Left kidney (tissue), 8 donors: ENCODE measurements at places on chromosomes 6 and 20. TPM values are rescaled to one million over a fixed set of nuclear protein-coding genes. Genes with fewer than 3 reads are reported as not detected.

DNA sequence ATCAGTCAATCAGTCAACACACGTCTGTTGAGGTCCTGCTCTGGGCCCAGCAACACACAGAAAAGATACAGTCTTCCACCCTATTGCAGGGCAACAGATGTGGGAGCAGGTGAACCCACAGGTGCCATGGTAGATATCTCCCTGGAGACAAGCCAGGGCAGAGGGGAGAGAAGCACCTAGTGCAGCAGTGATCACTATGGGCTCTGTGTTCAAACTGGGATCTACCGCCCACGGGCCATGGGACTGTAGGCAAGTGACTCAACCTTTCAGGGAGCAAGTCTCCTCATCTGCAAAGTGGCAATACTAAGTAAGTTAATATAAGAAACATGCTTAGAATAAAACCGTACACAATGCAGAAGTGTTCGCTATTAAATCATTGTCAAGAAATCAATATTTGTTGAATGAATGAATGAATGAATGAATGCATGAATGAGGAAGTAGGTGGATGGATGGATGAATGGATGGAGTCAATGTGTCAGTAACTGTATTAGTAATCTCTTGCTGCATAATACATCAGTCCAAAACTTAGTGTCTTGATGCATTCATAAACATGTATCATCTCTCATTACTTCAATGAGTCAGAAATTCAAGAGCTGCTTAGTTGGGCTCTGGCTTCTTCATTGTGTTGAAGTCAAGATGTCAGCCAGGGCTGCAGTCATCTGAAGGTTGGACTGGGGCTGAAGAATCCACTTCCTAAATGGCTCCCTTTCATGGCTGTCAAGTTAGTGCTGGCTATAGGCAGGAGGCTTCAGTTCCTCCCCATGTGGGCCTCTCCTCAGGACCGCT, 31.9 kb upstream of the NFATC2 start:
- DNase-seq = no peak

DNA sequence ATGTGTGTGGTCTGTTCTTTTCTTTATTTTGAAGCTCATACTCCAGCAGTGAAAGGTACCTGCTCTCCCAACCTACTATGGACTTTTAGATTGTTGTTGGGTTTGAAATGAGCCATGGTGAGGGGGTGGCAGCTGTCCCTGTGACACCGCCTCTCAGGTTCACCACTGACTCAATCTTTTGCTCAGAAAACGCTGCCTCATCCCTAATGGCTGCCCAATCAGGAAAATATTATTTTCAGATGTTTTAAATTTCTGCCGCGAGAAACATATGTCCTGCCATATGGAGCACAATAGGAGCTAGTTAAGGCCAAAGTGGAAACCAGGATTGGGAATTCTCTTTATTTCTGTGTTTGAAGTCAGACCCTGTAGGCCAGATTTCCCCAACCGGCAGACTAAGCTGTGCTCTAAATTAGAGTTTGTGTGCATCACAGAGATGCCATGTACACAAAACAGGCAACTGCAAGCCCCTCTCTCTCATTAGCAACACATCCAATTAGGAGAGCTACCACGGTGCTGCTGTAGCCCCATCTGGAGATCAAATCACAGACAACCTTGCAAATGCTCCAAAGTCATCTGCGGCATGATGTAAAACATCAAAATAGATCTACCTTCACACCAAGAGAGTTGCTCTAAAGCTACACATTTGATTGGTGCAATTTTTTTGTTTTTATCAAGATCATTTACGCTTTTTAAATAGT, 144.1 kb upstream of the BACH2 start:
- DNase-seq = no peak

GJA10 gene
- polyA plus RNA-seq = not detected

GRCh38 chr6:158303210-158303731, 9.0 kb upstream of the TULP4 start:
- no peak for DNase-seq

DNA sequence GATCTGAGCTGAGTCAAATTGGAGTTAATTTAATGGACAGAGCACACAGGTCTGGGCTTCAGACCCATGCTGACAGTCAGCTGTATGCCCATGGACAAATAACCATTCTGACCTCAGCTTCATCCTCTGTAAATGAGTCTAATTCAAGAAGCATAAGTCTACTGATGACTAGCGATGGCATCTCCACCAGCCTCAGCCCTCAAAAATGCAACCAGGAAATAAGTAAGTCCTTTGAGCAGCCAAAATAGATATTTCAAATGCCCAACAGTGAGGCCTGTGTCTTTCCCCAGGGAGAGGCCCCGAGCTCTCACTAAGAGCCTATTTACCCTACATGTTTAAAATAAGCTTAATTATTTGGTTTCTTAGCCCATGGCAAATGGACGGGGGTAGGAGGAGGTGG, 114.2 kb upstream of the MTHFD1L start:
- no peak for DNase-seq

PLA2G7 gene
- 2.6 TPM for polyA plus RNA-seq

DNA sequence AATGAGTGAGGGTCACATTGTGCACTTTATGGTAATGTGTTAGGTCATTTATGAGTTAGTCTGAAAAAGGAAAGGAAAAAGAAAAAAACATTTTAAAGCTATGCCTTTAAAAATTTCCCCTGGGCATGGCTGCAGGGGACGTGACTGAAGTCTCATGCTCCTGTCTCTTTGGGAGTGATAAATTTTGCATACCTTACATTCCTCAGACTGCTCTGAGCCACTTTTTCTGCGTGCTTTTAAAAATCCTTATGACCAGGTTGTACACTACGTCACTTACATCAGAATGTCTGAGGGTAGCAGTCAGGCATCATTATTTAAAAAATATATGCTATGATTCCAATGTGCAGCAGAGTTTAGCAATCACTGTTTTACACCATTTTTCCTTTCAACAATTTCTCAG, 121.2 kb downstream of the RFPL4B start:
- no peak for DNase-seq

DNA sequence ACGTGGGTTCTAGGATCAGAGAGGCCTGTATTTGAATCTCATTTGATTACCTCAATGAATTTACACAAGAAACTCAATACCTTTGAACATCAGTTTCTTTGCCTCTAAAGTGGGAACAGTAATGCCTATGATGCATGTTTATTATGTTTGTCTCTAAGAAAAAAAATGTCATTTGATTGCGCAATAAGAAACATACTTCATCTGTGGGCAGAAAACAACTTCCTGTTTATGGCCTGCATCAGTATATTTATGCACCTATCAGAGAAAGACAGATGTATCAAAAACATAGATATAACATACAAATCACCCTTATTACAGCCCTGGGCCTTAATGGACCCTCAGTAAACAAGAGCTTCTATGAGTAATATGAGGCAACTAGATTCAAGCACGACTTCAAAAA, 516.4 kb upstream of the ARID1B start:
- DNase-seq = no peak

GRCh38 chr6:14513496-14514393, 396.2 kb downstream of the CD83 start:
- DNase-seq = no peak

GRCh38 chr6:86916393-86916792, 20.9 kb upstream of the HTR1E start:
- DNase-seq = no peak

GRCh38 chr20:7883309-7883708, 56.9 kb downstream of the HAO1 start:
- no peak for DNase-seq

GRCh38 chr6:110485491-110485890, 9.1 kb upstream of the SLC22A16 start:
- no peak for DNase-seq

DNA sequence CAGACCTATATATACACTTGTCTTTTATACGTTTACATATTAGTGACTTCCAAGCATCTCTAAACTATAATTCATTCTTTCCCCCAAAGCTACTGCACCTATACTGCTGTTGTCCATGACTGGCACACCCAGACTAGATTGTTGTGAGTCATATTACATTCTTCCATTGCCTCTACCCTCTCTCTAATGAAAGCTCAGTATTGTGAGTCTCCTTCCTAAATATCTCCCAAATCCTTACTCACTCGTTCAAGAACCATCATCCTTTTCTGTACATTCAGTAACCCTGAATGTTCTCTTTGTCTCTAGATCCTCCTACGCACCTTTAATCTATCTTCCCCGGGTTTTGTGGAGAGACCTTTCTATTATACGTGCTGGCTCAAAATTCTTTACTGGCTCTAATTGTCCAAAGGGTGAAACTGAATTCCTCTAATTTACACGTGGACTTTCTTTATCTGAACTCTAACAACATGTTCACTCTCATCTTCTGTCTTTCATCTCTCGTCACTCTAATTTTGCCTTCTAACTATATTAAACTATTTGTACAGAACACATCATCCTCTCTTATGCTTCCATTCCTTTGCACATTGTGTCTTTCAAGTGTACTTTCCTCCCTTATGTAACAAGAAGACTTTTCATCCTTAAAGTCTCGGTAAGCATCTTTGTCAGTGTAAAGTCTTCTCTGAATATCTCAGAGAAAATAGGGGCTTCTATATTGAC, 109.3 kb downstream of the IBTK start:
- DNase-seq = no peak

DNA sequence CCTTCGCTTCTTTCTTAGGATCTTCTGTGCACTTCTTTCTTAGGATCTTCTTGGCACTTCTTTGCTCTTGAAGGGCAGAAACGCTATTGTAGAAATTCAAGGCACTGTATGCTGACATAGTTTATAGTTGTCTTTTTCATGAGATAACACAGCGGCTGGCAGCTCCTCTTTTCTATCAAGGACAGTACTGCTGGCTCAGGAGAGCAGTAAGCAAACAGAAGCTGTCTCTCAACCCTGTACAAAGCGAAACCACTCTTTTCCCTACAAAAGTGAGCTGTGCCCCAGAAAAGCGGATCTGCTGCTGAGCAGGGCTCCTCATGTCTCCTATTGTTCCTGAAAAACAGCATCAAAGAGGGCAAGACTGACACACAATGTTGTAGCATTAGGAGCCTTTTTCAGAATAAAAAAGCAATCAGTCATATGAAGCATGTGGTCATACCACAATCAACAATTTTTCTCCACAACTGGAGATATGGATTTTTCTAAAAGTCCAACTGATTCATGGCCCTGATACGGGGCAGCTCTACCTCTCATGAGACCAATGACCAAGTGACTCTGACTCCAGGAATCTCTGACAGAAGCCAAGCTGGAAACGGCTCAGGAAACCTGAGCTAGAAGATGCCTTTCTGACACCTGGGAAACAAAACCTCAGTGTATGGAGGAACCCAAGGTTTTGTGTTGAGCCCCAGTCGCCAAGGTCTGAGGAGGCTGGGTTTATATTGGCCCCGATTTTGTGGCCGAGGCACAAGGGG, 255.9 kb downstream of the ESR1 start:
- DNase-seq = no peak

TP53TG5 gene
- 2.0 TPM for polyA plus RNA-seq

GRCh38 chr20:15827628-15828027, 745.6 kb downstream of the KIF16B start:
- no peak for DNase-seq

CHRNA4 gene
- 13.3 TPM for polyA plus RNA-seq

DNA sequence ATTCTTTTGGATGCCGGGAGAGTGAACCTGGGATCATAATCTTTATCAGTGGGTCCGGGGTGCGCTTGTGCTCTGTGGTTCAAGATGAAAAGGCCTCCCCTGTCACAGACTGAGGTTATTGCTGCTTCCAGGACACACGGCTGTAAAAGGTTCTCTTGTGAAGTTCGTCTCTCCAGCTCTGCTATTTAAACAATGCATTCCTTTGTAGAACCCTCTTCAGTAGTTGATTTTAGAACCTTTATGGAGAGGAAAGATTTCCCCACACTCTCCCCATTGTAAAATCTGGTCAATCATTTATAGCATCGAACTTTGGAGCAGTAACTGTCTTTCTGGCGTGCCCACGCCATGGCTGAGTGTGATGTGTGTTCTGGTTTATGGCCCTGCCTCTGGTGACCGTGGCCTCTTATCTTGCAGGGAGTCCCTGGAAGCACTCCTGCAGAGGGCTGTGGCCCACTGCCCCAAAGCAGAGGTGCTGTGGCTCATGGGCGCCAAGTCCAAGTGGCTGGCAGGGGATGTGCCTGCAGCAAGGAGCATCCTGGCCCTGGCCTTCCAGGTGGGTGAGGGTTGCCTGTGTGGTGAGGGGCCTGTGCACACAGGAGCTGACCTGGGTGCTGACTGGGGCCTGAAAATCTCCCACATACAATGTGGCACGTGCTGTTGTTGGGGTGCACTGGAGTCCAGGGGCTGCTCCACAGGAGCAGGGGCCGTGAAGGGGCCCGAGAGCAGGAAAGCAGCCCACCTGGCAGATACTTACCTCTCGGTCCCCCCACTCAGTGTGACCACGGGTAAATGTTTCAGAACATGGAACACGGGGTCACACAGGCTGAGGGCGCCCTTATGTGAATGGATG, 11.6 kb upstream of the C20orf204 start:
- DNase-seq = no peak

SLC24A3 gene
- polyA plus RNA-seq = 4.0 TPM
